Tibial nerve (tissue), 4 donors: ENCODE measurements at places on chromosomes 16 and 17. TPM values are rescaled to one million over a fixed set of nuclear protein-coding genes. Genes with fewer than 3 reads are reported as not detected.

The ITGAL gene
- 2.4 TPM for total RNA-seq

DNA sequence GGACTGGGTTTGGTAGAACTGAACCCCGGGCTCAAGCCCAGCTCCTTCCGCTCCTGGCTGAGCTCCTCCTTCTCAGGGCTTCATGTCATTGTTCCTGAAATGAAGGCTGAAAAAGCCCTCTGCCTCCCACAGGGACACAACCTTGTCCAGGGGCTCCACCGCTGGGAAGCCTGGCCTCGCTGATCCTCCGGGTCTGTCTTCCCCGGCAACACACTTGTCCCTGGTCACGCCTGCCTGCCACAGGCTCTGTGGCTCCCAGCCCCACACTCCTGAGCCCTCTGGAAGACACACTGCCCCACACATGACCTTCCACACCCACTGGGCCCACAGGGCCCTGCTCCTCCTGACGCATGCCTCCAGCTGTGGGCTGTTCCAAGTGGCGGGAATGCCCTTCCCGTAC lies 18.0 kb upstream of the ZC3H18 start:
- no peaks in the 10 kb centered on the region for H3K36me3 ChIP-seq
- no peak overlapping the region for H3K4me3 ChIP-seq
- H3K27me3 ChIP-seq = no peaks in the 10 kb centered on the region

- H3K27me3 ChIP-seq = no peaks in the 10 kb centered on the region
- H3K4me1 ChIP-seq = no peaks in the 10 kb centered on the region
- H3K36me3 ChIP-seq = no peaks in the 10 kb centered on the region
- H3K27ac ChIP-seq = no peak overlapping the region
- no peak overlapping the region for H3K4me3 ChIP-seq
- no peak for DNase-seq
Observed at GRCh38 chr16:55911616-55912015, 36.4 kb upstream of the CES5A start.

- H3K27ac ChIP-seq = no peak overlapping the region
- no peak overlapping the region for H3K4me3 ChIP-seq
- no peak for DNase-seq
- peaks cover 13% of the 10 kb centered on the region for H3K4me1 ChIP-seq
Observed at GRCh38 chr17:66331038-66331816, 28.8 kb downstream of the PRKCA start.

GRCh38 chr17:42677921-42678781 lies 1.4 kb upstream of the PLEKHH3 start:
- peaks cover 86% of the 10 kb centered on the region for H3K4me1 ChIP-seq
- H3K27me3 ChIP-seq = no peaks in the 10 kb centered on the region
- no peaks in the 10 kb centered on the region for H3K36me3 ChIP-seq
- peak overlapping the region; percentile 98 for H3K4me3 ChIP-seq
- peak overlapping the region; percentile 97 for H3K27ac ChIP-seq
- DNase-seq = peak; percentile 87

The RAP1GAP2 gene
- total RNA-seq = 18.2 TPM

DNA sequence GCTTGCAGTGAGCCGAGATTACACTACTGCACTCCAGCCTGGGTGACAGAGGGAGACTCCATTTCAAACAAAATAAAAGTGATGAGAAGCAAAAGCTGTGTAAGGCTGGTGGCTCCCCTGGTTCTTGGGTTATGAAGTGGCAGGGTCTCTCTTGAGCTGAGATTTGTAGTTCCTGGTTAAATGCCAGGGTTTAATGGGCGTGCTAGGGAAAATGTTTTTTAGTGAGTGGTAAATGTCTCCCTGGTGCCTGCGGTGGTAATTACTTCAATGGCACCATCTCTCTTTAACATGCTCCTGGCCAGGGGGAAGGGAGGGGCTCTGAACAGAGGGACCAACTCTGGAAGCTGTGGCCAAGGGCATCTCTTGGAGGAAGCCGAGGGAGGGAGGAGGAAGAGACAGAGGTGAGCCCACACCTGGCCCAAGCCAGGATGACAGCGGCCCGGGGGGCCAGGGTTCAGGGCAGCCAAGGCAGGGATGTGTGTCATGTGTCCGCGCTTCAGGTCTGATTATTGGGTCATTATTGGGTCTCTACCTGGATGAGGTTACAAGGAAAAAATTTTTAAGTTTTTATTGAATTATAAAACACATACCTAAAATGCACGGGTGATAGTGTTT lies 17.8 kb upstream of the RPL38 start:
- H3K27me3 ChIP-seq = no peaks in the 10 kb centered on the region
- H3K4me1 ChIP-seq = no peaks in the 10 kb centered on the region
- no peaks in the 10 kb centered on the region for H3K36me3 ChIP-seq

DNA sequence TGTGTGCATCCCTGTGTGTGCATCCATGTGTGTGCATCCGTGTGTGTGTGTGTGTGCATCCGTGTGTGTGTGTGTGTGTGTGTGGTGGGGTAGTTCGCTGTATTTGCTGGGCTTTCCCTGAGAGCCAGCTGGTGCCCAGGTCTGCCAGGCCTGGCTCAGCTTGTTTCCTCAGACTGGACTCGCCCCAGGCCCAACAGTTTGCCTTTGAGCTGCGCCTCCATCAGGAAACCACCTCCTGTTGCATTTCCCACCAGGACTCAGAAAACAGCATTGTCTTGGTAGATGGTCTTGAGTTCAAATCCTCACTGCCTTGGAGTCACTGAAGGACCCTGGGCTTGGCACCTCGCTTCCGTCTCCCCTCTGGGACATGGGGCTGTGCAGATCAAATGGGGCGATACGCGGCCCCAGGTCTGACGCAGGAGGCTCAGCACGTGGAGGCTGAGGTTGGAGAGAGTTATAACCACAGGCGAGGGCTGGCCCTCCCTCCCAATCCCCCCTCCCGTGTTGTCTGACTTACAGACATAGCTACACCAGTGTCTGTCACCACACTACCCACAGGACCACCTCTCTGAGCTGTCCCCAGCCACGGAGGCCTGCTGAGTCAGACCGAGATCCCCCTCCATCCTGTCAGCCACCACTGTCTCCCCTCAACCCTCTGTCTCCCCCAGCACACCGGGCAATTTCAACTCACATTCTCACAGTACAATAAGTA lies 4.7 kb downstream of the ITGAE start:
- H3K36me3 ChIP-seq = no peaks in the 10 kb centered on the region
- no peak overlapping the region for H3K27ac ChIP-seq
- no peaks in the 10 kb centered on the region for H3K27me3 ChIP-seq
- DNase-seq = no peak
- no peaks in the 10 kb centered on the region for H3K4me1 ChIP-seq

The TPSG1 gene
- not detected for total RNA-seq

GRCh38 chr17:9922012-9922848 lies 17.2 kb upstream of the RCVRN start:
- DNase-seq = no peak
- no peaks in the 10 kb centered on the region for H3K27me3 ChIP-seq
- no peaks in the 10 kb centered on the region for H3K36me3 ChIP-seq
- H3K4me1 ChIP-seq = peaks cover 5% of the 10 kb centered on the region
- H3K27ac ChIP-seq = no peak overlapping the region
- no peak overlapping the region for H3K4me3 ChIP-seq

- no peaks in the 10 kb centered on the region for H3K27me3 ChIP-seq
- no peaks in the 10 kb centered on the region for H3K36me3 ChIP-seq
- H3K4me3 ChIP-seq = peak overlapping the region; percentile 96
- DNase-seq = no peak
- peak overlapping the region; percentile 94 for H3K27ac ChIP-seq
- H3K4me1 ChIP-seq = peaks cover 32% of the 10 kb centered on the region
Observed at GRCh38 chr16:46690281-46691178, 1.1 kb downstream of the ORC6 start.

The BTBD17 gene
- not detected for total RNA-seq

The SPAG9 gene
- 199 TPM for total RNA-seq

- no peaks in the 10 kb centered on the region for H3K27me3 ChIP-seq
- H3K36me3 ChIP-seq = no peaks in the 10 kb centered on the region
- no peaks in the 10 kb centered on the region for H3K4me1 ChIP-seq
- H3K4me3 ChIP-seq = no peak overlapping the region
- H3K27ac ChIP-seq = no peak overlapping the region
- no peak for DNase-seq
Observed at GRCh38 chr17:80800481-80801391, 190.9 kb upstream of the CHMP6 start.

DNA sequence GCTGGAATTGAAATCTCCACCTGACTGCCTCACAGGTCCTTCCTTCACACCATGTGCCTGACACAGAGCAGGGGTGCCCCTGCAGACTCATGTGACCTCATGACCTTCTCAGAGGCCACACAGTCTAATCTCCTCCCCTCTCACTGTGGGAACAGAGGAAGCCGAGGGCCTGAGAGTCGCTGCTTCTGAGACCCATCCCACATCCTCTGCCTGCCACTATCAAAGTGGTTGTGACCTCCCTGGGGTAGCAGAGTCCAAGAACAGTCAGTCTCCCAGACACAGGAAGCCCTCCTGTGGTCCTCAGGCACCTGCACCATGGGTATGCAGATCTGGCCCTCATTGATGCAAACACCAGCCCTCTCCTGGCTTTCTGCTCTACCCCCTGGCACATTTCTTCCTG lies 78.5 kb downstream of the RAB11FIP4 start:
- no peaks in the 10 kb centered on the region for H3K36me3 ChIP-seq
- H3K27ac ChIP-seq = no peak overlapping the region
- no peak overlapping the region for H3K4me3 ChIP-seq
- H3K27me3 ChIP-seq = no peaks in the 10 kb centered on the region
- no peak for DNase-seq
- H3K4me1 ChIP-seq = no peaks in the 10 kb centered on the region

DNA sequence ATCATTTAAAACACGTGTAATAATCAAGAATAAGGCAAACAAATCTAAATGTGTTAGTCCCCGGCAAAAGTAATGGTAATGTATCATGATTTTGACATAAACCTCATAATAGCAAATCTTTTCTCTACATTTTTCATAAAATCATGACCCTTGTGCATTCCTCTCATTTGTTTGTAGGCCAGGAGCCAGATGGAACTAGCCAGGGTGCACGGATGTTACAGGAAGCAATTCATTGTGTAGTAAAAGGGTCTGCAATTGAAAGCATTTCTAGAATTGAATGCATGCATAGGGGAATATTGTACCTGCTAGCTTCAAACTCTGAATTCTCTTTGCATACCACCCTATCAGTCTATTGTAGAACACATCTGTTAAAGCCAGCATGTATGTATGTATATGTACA lies 66.6 kb downstream of the CNTNAP4 start:
- no peak for DNase-seq
- H3K27ac ChIP-seq = no peak overlapping the region
- no peak overlapping the region for H3K4me3 ChIP-seq
- no peaks in the 10 kb centered on the region for H3K4me1 ChIP-seq
- no peaks in the 10 kb centered on the region for H3K36me3 ChIP-seq
- no peaks in the 10 kb centered on the region for H3K27me3 ChIP-seq

DNA sequence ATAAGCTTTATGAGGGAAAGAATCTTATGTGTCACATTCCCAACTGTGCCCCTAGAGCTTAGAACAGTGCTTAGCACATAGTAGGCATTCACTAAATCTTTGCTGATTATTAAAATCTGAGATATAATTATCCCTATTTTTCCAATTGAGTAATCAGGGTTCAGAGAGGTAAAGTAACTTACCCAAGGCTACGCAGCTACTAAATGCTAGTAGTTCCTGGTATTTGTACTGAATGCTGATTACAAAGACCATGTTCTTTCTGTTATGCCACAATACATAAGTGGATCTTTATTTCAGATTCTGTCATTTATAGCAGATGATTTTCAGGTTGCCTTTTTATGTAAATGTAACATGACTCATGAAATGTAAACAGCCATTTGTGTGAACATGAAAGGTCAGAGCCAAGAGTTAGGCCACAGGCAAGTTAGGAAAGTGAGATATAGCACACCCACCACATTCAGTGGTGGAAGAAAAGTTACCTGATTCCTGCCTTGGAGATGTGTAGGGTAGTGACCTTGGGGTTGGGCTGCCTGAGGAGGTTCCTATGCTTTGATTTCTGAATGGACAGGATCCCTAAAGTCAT lies 77.2 kb downstream of the FTO start:
- no peak overlapping the region for H3K27ac ChIP-seq
- no peak for DNase-seq
- H3K4me3 ChIP-seq = no peak overlapping the region
- H3K4me1 ChIP-seq = peaks cover 10% of the 10 kb centered on the region

- H3K27ac ChIP-seq = no peak overlapping the region
- no peaks in the 10 kb centered on the region for H3K27me3 ChIP-seq
- H3K4me3 ChIP-seq = no peak overlapping the region
- peak; percentile 59 for DNase-seq
- H3K36me3 ChIP-seq = no peaks in the 10 kb centered on the region
Observed at GRCh38 chr16:87203060-87203656, 114.0 kb downstream of the C16orf95 start.

The CWC25 gene
- 27.6 TPM for total RNA-seq

DNA sequence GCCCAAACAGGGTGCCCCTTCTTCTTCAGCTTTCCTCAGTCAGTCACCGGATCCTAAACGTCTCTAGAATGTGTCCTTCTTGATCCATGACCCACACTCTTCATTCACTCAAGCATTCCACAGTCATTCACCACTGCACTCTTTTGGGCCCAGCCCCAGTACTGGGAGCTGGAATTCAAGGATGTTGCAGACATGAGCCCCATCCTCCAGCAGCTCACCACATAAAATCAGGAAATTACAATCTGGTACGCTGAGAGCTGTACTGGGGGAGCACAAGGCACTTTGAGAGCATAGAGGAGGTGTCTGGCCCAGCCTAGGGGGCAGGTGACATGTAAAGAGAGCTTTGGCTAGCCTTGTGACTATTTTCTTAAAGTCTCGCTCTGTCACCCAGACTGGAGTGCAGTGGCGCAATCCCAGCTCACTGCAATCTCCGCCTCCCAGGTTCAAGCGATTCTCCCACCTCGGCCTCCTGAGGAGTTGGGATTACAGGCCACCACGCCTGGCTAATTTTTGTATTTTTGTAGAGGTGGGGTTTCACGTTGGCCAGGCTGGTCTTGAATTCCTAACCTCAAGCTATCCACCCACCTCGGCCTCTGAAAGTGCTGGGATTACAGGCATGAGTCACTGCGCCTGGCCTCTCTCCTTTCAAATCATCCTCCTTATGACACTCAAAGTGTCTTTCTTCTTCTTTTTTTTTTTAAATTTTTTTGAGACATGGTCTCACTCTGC lies 18.7 kb downstream of the CES4A start:
- H3K27ac ChIP-seq = no peak overlapping the region
- H3K4me1 ChIP-seq = no peaks in the 10 kb centered on the region
- DNase-seq = no peak

The UMOD gene
- total RNA-seq = not detected

The PRAC2 gene
- total RNA-seq = not detected

GRCh38 chr16:68617734-68618133 lies 27.4 kb upstream of the CDH3 start:
- no peaks in the 10 kb centered on the region for H3K27me3 ChIP-seq
- peaks cover 4% of the 10 kb centered on the region for H3K36me3 ChIP-seq
- no peak overlapping the region for H3K4me3 ChIP-seq
- H3K27ac ChIP-seq = no peak overlapping the region
- DNase-seq = no peak
- no peaks in the 10 kb centered on the region for H3K4me1 ChIP-seq

The MEIOC gene
- not detected for total RNA-seq

DNA sequence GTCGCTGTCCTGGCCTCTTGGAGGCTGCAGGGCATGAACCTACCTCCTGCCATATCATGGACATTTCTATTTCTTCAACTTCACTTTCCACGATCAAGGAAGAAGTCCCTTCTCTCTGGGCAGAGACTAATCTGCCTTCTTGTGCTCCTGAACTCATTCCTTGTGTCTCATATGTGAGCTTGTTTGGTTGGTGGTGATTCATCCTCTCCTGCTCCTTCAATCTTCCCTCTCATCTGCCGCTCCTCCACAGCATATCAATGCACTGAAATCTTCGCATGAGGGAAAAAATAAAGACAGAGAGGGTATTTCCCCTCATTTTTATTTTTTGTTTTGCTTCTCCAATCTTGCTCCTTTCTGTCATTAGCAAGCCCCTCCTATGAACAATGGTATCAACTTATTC lies 571.7 kb upstream of the GOT2 start:
- no peaks in the 10 kb centered on the region for H3K27me3 ChIP-seq
- no peaks in the 10 kb centered on the region for H3K36me3 ChIP-seq
- DNase-seq = no peak
- no peak overlapping the region for H3K4me3 ChIP-seq
